ENCODE measurements at places on chromosomes 7 and 10. TPM values are rescaled to one million over a fixed set of nuclear protein-coding genes. Genes with fewer than 3 reads are reported as not detected.

DNA sequence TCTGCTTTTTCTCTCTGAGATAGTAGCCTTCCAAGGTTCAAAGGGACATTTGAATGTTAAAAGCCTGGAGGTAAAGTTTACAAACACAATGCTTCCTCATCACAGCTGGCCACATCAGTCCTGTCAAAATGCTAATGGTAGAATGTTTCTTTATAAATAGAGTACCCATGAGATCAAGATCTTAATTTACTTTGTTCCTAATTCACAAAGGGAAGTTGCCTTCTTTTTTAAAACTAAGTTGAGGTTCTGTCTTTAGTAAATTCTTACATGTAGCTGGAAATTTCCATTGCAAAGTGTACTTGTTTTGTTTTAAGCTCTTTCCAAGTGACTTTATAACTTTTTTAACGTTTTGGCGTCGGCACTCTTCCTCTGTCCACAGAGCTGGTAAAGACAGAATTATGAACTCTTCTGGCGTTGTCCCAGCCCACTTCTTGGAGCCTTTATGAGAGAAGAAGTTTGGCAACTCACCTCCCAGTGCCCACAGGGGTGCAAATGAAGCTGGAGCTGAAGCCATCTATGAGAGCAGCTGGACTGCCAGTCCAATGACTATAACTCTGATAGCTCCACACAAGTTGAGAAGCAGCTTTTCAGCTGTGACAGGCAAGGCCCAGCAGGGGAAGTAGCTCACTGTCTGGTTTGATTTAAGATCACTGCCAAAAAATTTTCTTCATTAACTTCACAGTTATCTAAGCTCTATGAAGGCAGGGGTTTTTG, 23.3 kb downstream of the FZD1 start:
- H3K4me3 ChIP-seq = no peak overlapping the region
- H3K27ac ChIP-seq = no peak overlapping the region
- no peaks in the 10 kb centered on the region for H3K36me3 ChIP-seq
- no peaks in the 10 kb centered on the region for H3K4me1 ChIP-seq

DNA sequence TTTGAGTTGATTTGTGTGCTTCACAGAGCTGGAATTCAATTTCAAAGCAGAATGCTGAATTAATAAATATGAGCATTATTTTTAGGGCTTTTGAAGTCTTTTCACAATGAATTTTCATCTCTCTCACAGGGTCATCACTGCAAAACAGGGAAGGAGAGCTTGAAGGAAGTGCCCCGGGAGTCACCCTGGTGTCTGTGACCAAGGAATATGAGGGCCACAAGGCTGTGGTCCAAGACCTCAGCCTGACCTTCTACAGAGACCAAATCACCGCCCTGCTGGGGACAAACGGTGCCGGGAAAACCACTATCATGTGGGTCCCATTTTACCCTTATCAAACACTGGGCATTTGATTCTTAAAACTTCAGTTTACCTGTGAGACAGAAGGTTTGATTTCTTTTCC, 217.7 kb downstream of the ABCA13 start:
- no peaks in the 10 kb centered on the region for H3K36me3 ChIP-seq
- peaks cover 16% of the 10 kb centered on the region for H3K4me1 ChIP-seq
- no peak overlapping the region for H3K27ac ChIP-seq
- no peak overlapping the region for H3K4me3 ChIP-seq
- no peaks in the 10 kb centered on the region for H3K27me3 ChIP-seq

GRCh38 chr10:35640474-35640873, 1.6 kb downstream of the FZD8 start:
- H3K36me3 ChIP-seq = no peaks in the 10 kb centered on the region
- DNase-seq = peak; percentile 69
- no peak overlapping the region for H3K27ac ChIP-seq
- peaks cover 4% of the 10 kb centered on the region for H3K27me3 ChIP-seq

SNX10 gene
- 5.3 TPM for total RNA-seq

DNA sequence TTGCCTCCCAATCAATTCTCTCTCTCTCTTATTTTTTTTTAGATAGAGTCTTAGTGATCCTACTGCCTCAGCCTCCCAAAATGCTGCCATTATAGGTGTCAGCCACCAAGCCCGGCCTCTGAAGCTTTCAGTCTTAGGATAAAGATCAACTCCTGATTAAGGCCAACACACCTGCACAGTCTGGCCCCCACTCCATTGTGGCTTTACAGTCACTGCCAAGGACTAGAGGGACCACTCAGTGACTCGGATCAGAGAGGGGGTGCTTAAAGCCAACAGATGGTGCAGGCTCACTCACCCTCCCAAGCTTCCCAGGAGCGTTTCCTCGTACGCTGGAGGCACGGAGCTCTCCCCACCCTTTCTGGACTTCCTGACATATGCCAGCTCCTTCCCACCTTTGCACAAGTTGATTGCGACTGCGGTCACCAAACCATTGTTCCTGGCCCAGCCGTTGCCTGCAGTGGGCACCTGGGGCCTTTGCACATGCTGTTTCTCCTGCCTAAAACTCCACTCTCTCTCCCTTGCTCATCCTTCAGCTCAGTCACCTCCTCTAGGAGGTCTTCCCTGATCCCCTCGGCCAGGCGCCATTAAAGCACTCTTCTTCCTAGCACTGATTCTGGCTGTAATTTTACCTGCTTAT, 1.7 kb upstream of the CDH23 start:
- no peak overlapping the region for H3K27ac ChIP-seq
- peaks cover 47% of the 10 kb centered on the region for H3K27me3 ChIP-seq
- no peak for DNase-seq
- no peaks in the 10 kb centered on the region for H3K36me3 ChIP-seq
- H3K4me1 ChIP-seq = peaks cover 17% of the 10 kb centered on the region

GRCh38 chr10:88508796-88509195, 74.3 kb downstream of the RNLS start:
- no peak for DNase-seq
- no peaks in the 10 kb centered on the region for H3K4me1 ChIP-seq
- no peak overlapping the region for H3K4me3 ChIP-seq
- no peak overlapping the region for H3K27ac ChIP-seq
- no peaks in the 10 kb centered on the region for H3K27me3 ChIP-seq

- no peaks in the 10 kb centered on the region for H3K4me1 ChIP-seq
- H3K27me3 ChIP-seq = no peaks in the 10 kb centered on the region
- no peak overlapping the region for H3K27ac ChIP-seq
- peak; percentile 6 for DNase-seq
- H3K36me3 ChIP-seq = no peaks in the 10 kb centered on the region
Measured at GRCh38 chr10:53108317-53108934, 335.8 kb upstream of the MBL2 start.

PNLIPRP2 gene
- 4.1 TPM for total RNA-seq

CDNF gene
- not detected for total RNA-seq

DNA sequence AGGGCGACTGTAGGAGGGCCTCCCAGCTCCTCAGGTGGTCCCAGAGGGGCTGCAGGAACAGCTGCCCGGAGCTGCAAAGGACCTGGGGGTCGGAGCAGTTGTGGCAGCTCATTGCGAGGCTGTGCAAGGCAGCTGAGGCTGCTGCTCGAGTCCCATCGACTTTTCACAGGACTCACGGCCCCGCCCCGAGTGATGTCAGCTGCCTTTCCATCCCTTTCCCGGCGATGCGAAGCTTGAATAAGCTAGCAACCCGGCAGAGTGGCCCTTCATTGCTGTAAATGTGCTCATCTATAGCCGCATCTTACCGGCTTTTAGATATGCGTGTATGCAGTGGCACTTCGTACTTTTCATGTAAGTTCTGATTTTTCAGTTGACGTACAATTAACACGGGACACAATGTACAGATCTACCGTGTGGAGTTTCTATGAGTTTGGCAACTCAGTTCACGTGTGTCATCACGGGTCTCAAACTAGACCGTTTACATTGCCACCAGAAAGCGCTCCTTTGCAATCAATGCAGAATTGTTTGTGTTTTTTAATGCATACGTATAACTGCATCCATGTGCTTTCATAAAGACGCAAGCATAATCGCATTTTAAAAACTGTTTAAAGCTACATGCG, at the start of gene CH25H:
Gene CH25H (minus strand): TSS at position 137 of the 620 bp plus-strand sequence. CDS start 25 bp downstream, at position 112.
- peaks cover 27% of the 10 kb centered on the region for H3K4me1 ChIP-seq
- H3K27ac ChIP-seq = peak within 1 kb of the TSS; percentile 75
- H3K4me3 ChIP-seq = peak within 1 kb of the TSS; percentile 55
- peak; percentile 64 for DNase-seq

SYT15B gene
- not detected for total RNA-seq

DNA sequence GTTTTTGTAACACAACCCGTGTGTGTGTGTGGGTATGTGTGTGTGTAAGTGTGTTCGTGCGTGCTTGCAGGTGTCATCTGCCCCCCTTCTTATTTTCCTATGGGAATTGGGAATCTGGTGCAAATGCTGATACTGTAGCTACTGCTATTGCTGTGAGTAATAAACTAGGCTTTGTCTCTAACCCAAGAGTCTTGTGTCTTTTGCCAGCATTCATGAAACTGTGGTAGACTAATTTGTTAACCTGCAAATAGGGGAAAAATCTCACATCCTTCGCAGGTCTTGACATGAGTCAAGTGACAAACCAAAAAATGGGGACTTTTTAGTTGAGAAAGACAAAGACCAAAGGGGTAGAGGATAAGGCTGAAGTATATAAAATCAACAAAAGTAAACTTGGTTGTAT, 57.9 kb upstream of the FAM133B start:
- no peaks in the 10 kb centered on the region for H3K27me3 ChIP-seq
- H3K27ac ChIP-seq = no peak overlapping the region
- H3K36me3 ChIP-seq = no peaks in the 10 kb centered on the region
- H3K4me3 ChIP-seq = no peak overlapping the region

- H3K27me3 ChIP-seq = no peaks in the 10 kb centered on the region
- H3K4me3 ChIP-seq = no peak overlapping the region
- H3K27ac ChIP-seq = no peak overlapping the region
Measured at GRCh38 chr10:85848756-85849155, 517.8 kb downstream of the GRID1 start.

- peak; percentile 41 for DNase-seq
- H3K27me3 ChIP-seq = no peaks in the 10 kb centered on the region
- H3K4me1 ChIP-seq = peaks cover 53% of the 10 kb centered on the region
Measured at GRCh38 chr7:30166155-30166840, 31.5 kb downstream of the MTURN start.
